NCI-H524 treated with DMSO at 0.1 percent for 48 hours (cell line): ENCODE measurements at places on chromosomes 11 and 22.

- peak; percentile 18 for DNase-seq
Measured at GRCh38 chr11:6298605-6299004, 21.7 kb downstream of the CAVIN3 start.

- DNase-seq: no peak
Measured at GRCh38 chr22:24144778-24145085, 36.6 kb upstream of the SUSD2 start.

DNA sequence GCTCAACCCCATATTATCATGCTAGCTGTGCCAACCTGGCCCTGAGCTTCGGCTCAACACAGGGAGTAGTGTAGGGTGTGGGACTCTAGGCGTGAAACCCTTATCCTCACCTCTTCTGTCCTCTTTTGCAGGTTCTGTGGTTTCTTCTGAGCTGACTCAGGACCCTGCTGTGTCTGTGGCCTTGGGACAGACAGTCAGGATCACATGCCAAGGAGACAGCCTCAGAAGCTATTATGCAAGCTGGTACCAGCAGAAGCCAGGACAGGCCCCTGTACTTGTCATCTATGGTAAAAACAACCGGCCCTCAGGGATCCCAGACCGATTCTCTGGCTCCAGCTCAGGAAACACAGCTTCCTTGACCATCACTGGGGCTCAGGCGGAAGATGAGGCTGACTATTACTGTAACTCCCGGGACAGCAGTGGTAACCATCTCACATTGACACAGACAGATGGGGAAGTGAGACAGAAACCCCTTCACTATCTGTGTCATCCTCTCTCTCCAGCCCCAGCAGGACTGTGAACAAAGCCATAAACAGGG lies 76.4 kb downstream of the GGTLC2 start:
- DNase-seq: no peak

DNA sequence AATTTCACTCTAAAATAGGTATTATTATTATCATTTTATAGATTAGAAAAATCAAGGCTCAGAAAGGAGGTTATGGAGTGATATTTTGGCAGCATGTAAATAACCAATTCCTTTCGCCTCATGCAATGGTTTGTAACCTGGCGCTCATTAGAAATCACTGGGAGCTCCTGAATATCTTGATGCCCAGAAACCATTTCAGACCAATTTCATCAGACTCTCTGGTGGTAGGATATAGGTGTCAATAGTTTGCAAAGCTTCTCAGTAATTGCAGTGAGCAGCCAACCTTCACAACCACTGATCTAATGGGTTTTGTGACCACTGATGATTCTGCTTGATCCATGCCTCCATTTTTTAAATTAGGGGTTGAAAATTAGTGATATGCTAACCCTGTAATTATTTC lies 57.8 kb upstream of the ZC3H12C start:
- DNase-seq: no peak

GRCh38 chr11:94673386-94673785 lies 94.8 kb upstream of the AMOTL1 start:
- DNase-seq: no peak

DNA sequence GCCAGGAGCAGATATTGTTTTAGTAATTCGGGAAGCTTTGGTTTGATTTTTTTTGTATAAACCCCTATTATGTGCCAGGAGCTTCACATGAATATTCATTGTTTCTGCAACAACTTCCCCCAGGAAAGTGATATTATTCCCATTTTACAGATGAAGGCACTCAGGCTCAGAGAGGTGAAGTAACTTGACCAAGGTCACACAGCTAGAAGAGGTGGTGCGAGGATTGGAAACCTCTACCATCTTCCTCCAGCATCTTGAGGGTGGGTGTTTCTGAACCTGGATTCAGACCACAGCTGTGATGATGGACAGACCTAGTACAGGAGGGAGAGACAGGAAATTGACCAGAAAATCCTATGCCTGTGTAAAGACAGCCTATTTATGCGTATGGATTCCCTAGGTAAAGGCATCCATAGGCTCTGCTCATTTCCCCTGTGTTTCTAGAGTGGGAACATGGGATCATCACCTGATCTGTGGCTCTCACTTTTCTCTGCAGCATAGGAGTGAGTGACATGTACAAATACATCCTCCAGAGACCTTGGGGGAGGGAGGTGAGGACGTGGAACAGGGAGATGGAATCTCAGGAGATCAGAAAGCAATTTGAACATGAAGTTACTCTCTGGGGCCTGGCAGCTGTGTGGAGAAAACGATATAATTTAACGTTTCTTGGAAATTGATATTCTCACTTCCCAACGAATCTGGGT lies 81.4 kb downstream of the TSPAN18 start:
- DNase-seq: no peak

DNA sequence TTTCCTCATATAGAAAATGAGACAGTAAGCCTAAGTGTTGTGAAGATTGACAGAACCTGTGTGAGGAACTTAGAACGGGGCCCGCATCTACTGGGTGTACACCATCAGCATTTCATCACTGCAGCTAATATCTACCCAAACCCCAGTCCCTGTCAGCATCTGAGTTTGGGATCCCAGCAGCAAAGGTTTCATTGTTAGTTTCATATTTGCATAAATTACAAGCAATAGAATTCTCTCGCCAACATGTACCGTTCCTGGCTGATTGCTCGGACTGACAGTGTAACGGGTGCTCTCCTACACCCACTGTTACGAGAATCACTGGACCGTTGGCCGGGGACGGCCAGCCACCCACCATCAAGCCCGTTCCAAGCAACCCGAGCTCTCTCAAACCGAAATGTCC lies 10.4 kb upstream of the TMPRSS6 start:
- no peak for DNase-seq

- no peak for DNase-seq
Measured at GRCh38 chr22:36729321-36729720, 25.8 kb upstream of the CACNG2 start.

- DNase-seq: no peak
Measured at GRCh38 chr11:117932947-117933346, 3.7 kb upstream of the TMPRSS13 start.

GRCh38 chr11:17229481-17230152 lies 21.8 kb upstream of the PIK3C2A start:
- DNase-seq: no peak

DNA sequence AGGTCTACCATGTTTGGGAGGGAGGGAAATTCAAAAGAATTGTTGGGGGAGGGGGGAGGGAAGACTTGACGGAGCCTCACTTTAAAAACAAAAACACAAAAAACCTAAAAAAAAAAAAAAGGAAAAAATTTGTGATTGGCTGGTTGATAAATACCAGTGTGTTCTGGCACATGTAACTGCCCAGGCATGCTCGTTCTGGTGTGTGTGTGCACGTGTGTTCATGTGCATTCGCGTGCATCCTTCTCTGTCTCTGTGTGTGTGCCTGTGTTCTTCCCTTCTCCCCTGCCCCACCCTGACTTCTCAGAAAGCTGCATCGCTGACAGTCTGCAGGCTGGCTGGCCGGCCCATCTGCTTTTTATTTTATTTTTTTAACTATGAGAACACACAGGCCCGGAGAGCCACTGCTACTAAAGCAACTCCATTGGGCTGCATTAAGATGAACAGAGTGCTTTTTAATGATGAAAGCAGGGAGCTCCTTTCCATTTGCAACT lies 22.6 kb upstream of the ADSL start:
- no peak for DNase-seq

- no peak for DNase-seq
Measured at GRCh38 chr11:79439886-79440570, 802 bp downstream of the TENM4 start.

DNA sequence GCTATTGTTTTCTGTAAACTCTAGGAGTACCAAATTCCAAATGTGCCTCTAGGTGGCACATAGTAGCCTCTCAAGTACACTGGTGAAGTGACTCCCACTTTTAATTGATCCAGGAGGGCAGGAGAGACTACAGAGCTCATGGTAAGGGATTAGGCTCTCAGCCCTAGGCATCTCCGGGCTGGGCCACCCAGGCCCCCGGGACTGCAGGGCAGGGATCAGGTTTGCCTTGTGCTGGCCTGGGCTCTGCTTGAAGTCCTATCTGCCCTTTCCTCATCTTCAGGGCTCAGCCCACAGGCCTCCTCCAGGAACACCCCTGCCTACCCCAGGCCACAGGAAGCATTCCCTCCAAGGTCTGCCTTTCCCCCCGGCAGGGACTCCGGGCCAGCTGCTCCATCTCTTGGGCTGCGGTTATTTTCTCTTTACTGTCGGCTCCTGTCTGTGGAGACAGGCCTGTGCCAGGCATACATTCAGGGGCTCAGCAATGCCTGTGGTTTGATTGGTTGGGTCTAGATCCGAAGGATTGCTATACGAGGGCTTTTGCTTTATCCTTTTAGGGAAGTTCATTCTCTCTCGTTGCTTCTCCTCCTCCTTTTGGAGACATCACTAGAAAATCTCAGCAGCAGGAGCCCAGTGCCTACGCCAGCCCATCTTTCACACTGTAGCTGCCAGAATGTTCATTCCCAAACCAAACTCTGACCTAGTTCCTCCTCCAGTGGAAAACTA lies 32.8 kb downstream of the PARVA start:
- DNase-seq: peak; percentile 67

DNA sequence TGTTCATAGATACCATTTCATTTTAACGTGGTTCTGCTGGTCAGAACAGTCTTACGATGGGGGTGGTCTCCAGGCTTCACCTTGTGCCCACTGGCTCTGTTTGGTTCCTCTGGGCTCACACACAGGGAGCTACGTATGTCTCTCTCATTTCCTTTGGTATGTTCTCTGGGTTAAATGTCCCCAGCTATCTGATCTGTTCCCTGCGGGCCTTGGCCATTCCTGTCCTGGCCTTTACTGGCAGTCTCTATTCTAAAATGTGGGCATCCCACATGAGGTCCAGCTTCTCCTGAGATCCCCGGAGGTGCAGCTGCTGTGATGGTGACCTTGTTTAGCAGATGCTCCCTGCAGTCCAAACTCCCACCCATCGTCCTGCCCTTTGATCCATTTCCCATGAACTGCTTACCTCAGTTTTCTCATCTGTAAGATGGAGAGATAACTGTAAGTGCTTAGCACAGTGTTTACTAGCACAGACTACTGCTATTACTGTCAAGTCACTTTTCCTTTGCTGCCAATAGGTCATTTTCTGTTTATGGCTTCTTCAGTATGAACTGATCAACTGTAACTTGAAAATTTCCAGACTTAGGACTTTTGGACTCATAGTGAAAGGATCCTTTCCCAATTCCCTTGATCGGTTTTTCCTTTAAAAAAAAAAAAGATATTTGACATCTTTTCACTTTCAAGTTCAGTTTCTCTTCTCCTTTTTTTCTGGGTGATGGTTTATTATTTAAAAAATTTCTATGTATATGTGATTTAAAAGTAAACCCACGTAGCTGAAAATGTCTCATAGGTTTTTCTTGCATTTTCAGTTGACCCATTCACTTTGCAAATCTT lies 92.9 kb downstream of the PTPRJ start:
- no peak for DNase-seq

GRCh38 chr11:91178366-91178765 lies 955.5 kb upstream of the CHORDC1 start:
- DNase-seq: no peak

DNA sequence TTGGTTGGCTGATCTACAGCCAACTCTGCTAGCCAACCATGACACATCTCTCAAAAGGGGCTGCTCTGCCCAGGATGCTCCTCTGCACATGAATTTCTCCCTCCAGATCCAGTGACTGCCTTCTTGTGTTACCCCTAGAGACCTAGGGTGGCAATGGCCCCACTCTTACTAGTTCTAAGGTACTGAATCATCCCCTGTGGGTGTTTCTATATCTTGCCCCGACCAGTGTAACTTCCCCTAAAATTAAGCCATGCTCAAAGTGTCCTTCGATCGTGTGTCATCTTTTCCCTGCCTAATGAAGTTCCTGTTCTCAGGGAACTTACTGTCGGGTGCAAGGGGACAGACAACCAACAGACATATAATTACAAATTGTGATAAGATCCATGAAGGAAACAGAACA lies 113.3 kb downstream of the FAM76B start:
- no peak for DNase-seq

DNA sequence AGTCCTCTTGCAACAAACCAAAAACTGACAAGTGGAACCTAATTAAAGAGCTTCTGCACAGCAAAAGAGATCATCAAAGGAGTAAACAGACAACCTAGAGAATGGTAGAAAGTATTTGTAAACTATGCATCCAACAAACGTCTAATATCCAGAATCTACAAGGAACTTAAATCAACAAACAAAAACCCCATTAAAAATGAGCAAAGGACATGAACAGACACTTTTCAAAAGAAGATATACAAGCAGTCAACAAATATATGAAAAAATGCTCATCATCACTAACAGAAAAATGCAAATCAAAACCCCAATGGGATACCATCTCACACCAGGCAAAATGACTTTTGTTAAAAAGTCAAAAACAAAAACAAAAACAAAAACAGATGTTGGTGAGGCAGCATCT lies 33.7 kb downstream of the ZNF214 start:
- no peak for DNase-seq

GRCh38 chr11:73295241-73295995 lies 12.7 kb upstream of the ARHGEF17 start:
- DNase-seq: no peak

- DNase-seq: no peak
Measured at GRCh38 chr11:111465400-111465799, 46.8 kb downstream of the BTG4 start.

DNA sequence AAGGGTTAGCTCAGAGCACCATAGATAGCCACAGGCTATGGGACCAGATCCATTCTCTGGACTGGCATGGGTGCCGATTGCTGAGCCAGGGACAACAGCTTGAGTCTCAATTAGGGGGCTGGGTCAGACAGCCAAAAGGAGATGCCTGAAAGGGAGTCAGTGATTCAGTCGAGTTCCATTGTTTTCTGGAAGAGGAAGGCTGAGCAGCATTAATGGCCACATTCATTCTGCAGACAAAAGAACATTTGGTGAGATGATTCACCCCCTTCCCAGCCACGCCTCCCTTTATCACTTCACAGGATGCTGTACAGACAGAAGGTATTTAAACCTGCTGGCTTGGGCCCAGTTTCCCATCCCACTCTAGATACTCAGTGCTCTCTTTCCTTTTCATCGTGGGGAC lies 131.9 kb downstream of the ADAMTS15 start:
- peak; percentile 6 for DNase-seq

- DNase-seq: no peak
Measured at GRCh38 chr22:23925020-23925606, 30.9 kb downstream of the MIF start.

DNA sequence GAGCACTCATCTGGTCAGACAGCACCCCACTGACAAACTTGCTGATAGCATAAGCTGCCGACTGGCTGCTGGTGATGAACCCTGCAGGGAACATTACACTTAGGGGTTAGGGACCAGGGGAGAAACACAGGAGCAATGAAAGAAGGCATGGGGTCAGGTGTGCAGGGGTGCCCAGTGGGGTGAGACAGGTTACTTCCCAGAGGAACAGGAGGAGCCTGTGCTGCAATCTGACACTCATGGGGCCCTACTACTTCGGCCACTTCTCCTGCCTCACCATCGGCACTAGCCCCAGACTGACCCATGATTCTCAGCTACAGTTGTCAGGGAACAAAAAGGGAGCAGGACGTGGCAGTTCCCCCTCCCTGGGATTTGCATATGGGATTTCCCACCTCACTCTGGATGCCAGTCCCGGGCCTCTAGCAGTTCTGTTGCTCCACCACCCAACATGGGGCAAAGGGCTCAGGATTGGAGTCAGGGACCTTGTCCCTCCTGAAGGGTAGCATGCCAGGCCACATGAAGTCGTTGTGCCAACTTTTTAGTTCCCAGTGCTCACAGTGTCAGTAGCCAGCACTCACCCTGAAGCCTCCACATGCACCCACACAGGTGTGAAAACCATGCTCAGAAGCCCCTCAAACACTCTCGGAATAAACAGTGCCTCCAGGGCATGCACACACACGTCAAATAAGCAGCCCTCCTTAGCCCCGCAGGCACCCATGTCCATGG lies 2.2 kb downstream of the SLC37A4 start:
- DNase-seq: no peak

GRCh38 chr11:10012068-10012467 lies 282.0 kb downstream of the SBF2 start:
- DNase-seq: no peak
